CD4-positive, alpha-beta T cell treated with Interleukin-15 for 4 hours (primary cell): ENCODE measurements at places on chromosomes 4 and X.
A peak's percentile ranks its signal among the peaks of the same experiment; 100 is the strongest.

DNA sequence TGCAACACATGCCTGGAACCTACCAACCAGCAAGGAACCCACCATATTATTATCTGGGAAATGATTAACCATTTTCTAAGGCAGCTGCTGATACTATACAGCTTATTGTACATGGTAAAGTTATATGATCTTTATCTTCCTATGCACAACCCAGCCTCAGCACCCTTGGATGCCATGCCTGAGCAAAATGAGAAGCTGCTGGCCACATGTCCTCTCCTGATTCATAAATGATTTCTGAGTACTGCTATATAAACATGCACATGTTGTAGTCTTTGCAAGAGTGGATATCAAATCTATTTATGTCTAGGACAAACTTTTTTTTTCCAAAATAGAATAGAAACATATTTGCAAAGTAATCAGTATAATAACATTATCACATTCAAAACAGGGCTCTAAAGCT, 1043.6 kb downstream of the CCSER1 start:
- DNase-seq, result no peak

DNA sequence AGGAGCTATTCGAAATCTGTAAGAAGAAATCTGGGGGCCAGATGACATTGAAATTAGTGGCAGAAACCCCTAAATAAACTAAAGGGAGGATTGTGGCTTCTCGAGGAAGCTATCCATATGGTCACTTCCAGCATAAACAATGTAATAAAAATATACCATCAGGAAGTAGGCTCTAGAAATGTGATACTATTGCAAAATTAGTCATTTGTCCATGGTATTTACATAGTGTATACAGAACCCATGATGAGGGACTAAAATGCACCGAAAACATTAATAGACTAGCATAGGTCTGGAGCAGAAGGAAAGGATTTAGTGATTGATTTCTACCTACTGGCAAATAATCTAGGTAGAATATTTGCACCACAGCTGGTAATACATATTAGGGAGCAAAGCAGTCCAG, 1344.0 kb downstream of the FSTL5 start:
- no peak for DNase-seq

- no peak for DNase-seq
These were observed 88.0 kb downstream of the ATP11C start for GRCh38 chrX:139844884-139845283.

- DNase-seq, result peak; percentile 44
These were observed 82.0 kb downstream of the PLS3 start for GRCh38 chrX:115642895-115643530.

DNA sequence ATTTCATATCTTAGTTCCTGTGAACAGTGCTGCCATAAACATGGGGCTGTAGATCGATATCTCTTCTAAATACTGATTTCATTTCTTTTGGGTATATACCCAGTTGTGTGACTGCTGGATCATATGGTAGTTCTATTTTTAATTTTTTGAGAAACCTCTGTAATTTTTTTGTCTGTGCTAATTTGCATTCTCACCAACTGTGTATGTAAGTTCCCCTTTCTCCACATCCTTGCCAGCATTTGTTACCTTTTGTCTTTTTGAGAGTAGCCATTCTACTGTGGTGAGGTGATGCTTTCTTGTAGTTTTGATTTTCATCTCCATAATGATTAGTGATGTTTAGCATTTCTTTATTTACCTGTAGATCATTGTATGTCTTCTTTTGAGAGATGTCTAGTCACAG, 2086.5 kb upstream of the TENM3 start:
- no peak for DNase-seq

DNA sequence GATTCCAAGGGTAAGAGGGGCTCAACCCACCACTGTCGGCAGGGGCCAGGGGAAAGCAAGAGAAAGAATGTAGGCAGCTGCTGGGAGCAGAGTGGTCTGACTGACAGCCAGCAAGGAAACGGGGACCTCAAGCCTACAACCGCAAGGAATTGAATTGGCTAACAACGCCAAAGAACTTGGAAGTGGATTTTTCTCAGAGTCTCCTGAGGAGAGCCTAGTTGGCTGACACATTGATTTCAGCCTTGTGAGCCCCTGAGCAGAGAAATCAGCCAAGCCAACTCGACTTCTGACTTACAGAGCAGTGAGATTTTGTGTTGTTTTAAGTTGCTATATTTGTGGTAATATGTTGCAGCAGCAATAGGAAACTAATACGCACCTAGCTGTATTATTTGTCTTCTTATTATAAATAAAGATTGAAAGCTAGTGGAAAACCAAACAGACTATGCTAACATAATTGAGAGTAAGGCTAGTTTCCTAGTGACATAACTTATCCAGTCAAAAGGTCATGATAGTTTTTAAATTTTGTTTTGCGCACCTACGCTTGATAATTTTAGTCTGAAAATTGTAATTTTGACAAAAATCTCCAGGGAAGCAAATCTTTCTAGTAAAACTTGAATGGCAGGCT, 145.8 kb upstream of the HCCS start:
- no peak for DNase-seq

GRCh38 chrX:17741123-17741511, 3.8 kb downstream of the SCML1 start:
- DNase-seq, result no peak

DNA sequence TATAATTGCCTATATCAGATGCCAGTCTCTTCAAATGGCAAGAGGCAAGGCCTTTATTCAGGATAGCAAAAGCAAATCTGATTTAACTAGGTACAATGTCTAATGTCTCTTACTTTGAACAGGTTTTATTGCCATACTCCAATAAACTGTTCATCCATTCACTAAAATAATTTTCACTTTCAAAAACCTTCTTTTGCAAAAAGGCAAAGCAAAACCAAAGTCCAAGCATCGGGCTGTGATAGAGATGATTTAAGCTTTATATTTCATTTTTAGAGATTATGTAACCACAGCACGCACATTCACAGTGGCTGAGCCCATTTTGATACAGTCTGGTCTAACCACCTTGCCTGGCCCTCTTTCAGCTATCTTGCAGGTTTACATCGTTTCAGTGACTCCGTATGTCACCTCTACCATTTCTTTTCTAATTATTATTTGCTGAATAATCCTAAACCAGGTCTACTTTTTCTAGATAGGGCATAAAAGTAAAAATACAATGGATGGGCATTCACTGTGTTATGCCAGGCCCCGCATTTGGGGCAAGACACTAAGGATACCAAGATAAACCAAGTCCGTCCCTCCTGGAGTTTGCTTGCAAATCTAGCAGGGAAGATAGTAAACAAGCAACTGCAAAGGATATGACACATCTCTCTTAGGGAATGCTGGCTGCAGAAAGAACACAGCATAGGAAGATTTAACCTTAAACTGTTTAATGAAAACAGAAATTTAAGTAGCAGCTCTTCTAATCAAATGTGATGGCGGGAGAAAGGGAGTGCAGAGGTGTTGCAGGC, 1.8 kb downstream of the CASP3 start:
- no peak for DNase-seq

DNA sequence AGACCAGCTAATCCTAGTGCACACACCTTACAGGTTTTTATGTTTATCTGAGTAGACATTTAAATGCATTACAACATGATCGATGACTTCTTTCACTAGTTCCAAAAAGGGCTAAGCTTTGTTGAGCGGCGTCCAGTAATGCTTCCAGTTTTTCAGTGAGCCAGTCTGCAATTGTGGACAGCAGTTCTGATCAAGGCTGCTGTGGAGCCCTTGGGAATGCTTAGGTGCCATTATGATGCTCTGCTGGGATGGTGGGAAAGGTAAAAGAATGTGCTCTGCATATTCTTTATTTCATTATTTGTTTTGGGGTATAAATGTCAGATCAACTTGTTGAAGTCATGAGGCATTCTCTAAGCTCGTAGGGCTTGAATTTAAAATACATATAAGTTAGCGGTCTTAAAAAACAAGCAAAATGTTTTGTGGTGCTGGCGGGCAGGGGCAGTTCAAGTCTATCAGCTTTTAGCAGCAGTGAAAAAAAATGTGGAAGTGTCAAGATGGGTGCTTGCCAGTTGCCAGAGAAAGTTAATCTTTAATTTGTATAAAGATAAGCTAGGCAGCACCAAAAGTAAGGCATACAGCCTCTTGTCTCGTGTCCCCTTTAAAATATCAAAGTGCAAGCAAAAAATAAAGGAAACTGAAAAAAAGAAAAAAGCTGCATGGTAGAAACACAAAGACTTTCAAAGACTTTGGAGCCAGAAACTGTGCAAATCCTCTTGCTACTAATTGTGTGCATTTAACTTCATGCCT, 5.8 kb downstream of the MID1IP1 start:
- DNase-seq, result no peak
